ENCODE measurements at places on chromosomes 2 and 18.

DNA sequence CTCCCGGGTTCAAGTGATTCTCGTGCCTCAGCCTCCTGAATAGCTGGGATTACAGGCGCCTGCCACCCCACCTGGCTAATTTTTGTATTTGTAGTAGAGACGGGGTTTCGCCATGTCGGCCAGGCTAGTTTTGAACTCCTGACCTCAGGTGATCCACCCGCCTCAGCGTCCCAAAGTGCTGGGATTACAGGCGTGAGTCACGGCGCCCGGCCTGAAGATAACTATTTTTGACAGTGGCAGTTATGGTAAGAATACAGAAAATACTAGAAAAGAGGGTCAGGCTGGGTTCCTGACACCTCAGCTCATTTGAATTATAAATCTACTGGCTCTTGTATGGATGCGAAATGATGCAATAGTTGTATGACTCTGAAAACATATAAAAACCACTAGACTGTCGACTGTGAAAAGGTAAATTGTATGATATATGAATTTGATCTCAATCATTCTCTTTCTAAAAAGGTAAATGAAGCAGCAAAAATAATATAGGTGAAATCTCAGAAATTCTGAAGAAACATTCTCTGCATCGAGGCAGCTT, 11.1 kb upstream of the DGKD start:
- DNase-seq: no peak

- no peak for DNase-seq
These were observed 27.9 kb upstream of the PTMA start for GRCh38 chr2:231680285-231680991.

DNA sequence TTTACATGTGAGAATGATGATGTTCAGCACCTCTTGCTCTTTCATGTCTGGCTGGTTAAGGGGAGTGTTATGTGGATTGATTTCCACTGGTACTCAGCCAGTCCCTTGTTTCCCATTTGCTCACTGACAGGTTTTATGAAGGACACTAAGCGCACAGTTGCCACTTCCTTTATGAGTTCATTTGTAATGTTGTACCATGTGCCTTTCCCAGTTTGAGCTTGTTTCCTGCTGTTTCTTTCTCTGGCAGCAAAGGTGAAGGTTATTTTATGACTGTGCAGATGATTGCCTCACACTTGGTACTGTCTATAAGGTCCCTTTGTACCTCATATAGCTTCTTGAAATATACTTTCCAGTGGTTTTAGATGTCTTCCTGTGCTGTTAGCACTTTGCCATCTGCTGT, 1700.5 kb upstream of the TMEFF2 start:
- DNase-seq: no peak

- DNase-seq: no peak
These were observed 82.6 kb downstream of the IKZF2 start for GRCh38 chr2:213068676-213069359.

DNA sequence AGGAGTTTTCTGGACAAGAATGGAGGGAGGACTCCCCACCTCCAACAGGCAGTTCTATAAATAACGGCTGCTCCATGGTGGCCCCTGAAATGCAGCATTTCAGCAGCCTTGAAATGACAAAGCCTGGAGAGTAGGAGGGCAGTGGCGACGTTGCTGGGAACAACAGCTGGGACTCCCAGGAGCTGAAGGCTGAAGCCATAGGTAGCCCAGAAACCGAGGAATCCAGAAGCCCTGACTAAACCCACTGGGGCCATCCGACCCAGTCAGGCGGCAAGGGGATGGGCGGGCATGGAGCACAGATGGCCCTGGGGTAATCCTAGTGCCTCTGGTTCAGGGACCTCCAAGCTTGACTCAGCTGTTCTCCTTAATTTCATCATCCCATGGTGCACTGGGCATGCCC, 9.0 kb downstream of the PRKAG3 start:
- DNase-seq: no peak

DNA sequence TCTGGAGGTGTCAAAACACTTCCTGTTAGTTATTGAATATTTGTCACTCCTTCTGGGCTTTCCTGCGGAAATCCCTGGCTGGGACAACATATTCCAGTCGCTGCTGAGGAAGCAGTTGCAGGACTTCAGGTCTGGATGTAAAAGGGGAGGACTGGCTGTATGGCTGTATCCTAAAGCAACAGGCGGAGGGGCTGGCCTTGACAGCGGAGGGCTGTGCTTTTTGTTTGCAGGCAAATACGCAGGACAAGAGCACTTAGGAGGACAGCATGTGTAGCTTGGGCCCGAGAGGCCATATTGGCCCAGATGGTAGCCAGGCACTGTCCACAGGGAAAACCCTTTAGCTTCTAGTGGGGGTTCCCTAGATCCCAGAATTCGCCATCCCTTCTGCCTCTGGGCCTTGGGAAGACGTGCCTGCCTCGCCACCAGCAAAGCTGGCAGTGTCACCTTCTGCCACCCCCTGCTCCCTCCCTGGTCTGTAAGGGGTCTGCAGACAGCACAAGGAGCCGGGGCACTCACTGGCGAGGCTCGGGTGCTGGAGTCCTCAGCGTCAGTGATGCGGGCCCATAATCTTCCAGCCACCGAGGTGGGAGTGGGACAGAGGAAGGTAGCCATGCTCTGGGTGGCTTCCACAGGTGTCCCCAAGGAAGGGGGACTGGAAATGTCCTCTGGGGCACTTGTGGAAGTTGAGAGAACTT, 6.7 kb downstream of the NPPC start:
- no peak for DNase-seq

DNA sequence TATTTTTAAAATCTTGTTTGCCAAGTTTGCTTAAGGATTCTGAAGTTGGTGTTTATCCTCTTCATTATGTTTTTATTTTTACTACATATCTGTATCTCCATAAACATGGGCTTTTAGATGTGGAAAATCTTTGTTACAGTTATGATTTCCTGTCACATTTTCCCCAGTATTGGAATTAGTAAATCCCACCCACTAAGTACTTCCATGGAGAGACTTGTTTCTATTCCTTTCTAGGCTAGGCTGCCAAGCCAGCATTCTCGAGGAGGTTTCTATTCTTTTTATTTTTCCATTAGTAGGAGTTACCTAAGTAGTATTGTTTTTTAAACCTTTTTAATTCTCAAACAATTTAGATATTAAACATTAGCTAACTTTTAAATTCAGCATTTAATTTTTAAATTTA, 22.1 kb downstream of the PKP4 start:
- DNase-seq: no peak

DNA sequence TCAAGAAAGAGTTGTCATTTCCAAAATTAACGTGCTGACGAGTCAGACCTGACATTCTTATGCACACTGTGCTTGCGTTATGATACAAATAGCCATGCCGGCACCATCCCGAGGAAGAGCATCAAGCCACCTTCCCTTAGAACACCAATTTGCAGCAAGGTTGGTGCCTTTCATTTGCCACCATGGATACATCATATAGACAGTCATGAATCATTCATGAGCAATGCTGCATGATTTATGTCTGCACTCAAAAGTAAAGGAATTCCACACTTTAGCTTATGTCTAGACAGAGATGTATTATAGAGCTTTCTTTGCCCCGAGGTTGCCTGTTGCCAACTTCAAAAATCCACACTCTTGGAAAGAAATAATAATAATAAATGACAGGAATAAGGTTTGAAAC, 166.9 kb downstream of the VWC2L start:
- DNase-seq: no peak

DNA sequence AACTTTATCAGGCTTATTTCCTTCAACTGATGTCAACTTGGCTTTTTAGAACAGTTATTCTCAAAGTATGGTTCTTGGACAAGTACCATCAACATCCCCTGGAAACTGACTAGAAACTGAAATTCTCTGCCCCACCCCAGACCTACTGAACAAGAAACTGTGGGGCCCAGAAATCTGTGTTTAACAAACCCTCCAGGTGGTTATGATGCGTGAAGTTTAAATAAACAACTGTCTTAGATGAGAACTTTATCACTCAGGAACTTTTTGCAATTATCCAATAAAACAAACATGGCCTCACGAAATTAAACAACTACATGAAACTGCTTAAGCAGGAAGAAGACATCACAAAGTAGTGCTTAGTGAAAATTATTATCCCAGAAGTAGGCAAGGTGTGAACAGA, 4.4 kb downstream of the HIBCH start:
- DNase-seq: no peak

GRCh38 chr2:168107322-168107721, 140.1 kb downstream of the STK39 start:
- no peak for DNase-seq

- DNase-seq: no peak
These were observed 76.2 kb upstream of the TWIST2 start for GRCh38 chr2:238771639-238772038.

GRCh38 chr18:24395049-24395795, 2.4 kb downstream of the OSBPL1A start:
- no peak for DNase-seq

DNA sequence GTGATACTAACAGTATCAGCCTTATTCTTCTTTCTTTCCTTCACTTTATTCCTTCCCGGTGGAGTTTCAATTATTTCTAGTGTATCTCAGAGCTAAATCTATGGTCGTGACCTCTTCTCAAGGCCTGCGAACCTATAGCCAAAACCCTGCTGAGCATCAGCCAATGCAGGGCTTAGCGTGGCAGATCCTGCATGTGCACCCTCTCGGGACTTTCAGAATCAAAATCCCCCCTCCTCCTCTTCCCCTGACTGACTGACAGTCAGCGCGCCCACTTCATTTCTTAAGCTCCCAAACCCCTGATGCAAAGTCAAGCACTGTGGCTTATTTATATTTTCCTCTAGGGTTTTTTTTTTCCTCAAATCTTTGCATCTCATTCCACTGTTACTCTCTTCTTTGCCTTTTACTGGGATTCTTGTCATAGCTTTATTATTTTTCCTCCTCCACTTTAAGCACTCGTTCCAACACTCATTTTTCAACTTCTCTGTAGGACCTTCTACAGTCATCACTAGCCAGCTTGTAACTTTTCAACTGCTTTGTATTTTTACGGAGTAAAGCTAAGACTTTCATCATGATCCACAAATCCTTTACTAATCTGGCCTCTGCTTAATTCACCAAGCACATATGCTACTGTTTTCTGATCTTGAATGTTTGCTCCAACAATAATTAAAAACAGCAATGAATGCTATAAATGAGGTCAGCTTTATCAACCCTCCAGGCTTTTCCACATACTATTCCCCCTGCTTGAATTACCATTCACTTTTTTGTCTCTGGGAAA, 896.5 kb upstream of the PIK3C3 start:
- DNase-seq: no peak

GRCh38 chr2:142980246-142981068, 103.0 kb downstream of the KYNU start:
- no peak for DNase-seq

DNA sequence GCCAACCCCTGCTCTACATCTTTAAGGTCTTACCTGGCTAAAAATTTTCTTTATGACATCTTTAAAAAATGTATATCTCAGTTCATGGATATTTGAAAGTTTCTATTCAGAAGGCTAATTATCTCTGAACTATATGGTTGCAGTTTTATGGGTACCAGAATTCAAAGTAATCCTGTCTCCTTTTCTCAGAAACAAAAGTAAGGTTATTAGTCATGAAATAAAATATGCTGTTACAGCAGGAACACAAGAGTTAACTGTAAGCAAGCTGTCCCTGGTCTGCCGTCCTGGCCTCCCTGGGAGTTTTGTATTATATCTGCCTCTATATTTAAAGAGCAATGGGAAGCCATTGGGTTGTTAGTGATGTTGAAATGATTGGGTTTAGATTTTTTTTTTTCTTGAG, 34.0 kb downstream of the SLC4A1AP start:
- DNase-seq: no peak

DNA sequence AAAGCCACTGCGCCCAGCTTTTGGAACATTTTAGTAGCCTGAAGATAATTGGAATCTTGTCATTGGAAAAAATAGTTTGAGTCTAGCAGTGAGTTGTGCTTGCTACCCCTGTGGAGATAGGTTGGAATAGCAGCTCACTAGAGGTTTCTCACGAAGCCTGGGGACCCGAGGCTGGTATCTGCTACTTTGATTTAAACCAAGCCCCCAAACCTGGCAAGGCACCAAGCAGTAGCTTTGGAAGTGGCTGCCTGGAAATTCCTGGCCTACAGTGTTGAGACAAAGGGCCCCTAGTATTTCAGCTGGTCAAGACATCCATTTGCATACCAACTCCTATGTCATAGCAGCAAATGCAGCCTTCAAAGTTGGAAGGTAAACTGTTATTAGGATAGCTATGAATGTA, 42.1 kb downstream of the NOP58 start:
- DNase-seq: no peak

GRCh38 chr2:28624793-28625701, 126.6 kb upstream of the PPP1CB start:
- DNase-seq: no peak

GRCh38 chr2:238489431-238489830, 62.7 kb downstream of the ASB1 start:
- no peak for DNase-seq

DNA sequence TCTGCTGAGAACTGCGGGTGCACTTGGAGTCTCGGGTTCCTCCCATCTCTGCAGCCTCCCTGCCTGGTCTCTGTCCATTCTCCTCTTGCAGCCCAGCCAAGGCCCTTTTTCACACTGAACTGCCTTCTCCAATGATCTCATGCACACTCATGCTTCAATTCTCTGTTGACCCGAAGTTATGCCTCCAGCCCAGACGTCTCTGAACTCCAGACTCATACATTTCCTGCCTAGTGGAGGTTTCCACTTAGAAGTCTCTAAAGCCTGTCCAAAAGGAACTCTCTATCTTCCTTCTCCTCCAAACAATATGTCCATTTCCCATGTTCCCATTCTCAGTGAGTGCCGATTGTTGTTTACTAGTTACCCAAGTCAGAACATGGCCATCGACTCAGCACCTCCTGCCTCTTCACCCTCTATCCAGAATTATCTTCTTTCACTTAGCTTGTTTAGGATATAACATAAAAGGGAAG, 155.2 kb downstream of the IRS1 start:
- no peak for DNase-seq

DNA sequence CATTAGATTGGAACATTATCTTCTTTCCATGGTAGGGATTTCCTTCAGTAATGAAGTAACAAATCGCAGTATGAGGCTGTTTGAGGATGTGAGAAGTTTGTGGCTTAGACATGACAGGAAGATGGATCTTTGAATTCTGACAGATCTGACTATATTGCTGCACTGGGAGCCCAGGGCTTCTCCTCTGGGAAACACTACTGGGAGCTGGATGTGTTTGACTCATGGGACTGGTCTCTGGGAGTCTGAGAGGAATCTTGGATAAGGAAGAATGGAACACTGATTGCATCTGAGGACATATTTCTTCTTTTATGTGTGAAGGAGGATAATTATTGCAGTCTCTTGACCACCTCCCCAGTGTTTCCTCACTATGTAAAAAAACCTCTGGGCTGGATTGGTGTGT, 77.2 kb upstream of the ST6GAL2 start:
- no peak for DNase-seq

DNA sequence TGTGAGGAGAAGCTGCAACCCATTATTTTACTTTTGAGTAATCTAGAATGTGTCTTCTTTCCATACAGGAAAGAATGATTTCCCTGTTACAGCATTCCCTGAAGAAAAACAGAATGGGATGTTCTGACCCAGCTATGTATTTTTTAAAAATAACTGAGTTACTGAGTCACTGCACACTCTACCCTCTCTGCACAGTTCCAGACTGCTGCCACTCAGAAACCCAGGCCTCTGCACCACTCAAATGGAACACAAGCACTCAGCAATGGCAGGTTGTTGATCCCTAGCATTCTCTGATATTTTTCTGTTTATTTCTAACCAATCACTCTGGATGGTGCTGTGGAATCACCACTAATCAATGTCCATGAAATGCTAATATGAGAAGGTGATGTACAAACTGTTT, 1300.0 kb upstream of the FAM98A start:
- DNase-seq: no peak

- no peak for DNase-seq
These were observed 816.2 kb downstream of the TDRD15 start for GRCh38 chr2:21939967-21940366.

GRCh38 chr2:240981871-240982800, 16.3 kb upstream of the SNED1 start:
- no peak for DNase-seq
